ENCODE measurements at places on chromosomes 12 and 14.

- no peaks in the 10 kb centered on the region for H3K36me3 ChIP-seq
- no peak overlapping the region for H3K4me3 ChIP-seq
- no peaks in the 10 kb centered on the region for H3K4me1 ChIP-seq
- H3K27me3 ChIP-seq, result peaks cover 4% of the 10 kb centered on the region
These were observed 209.1 kb downstream of the DACT1 start for GRCh38 chr14:58846682-58847465.

DNA sequence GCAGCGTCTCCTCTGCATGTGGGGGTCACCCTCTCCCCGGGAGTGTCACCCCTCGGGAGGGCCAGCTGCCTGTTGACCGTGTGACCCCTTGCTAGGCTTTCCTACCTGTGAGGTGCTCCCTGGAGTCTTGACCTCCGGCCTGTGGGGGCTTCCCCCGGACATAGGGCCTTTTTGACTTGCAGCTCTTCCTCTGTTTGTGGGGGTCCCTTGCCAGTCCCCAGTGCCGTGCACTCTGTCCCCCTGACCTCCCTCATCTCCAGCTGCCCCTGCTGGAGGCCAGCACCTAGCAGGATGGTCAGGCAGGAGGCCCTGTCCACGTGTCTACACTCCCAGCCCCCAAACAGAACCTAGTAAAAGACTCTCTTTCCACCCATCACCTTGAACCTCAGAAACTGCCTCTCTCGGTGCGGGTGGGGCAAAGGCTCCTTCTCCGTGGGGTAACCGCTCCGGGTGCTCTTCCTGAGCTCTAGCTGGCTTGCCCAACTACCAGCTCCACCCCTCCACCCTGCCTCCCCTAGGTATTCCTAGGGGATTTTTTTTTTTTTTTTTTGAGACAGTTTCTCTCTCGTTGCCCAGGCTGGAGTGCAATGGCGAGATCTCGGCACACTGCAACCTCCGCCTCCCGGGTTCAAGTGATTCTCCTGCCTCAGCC, 810 bp downstream of the AACS start:
- peak overlapping the region; percentile 78 for H3K4me3 ChIP-seq
- peak overlapping the region; percentile 71 for H3K27ac ChIP-seq
- no peak for DNase-seq
- H3K4me1 ChIP-seq, result peaks cover 11% of the 10 kb centered on the region
- H3K27me3 ChIP-seq, result peaks cover 10% of the 10 kb centered on the region
- peaks cover 1% of the 10 kb centered on the region for H3K36me3 ChIP-seq

- H3K36me3 ChIP-seq, result no peaks in the 10 kb centered on the region
- no peak overlapping the region for H3K27ac ChIP-seq
- peaks cover 20% of the 10 kb centered on the region for H3K27me3 ChIP-seq
- no peaks in the 10 kb centered on the region for H3K4me1 ChIP-seq
- no peak overlapping the region for H3K4me3 ChIP-seq
These were observed 807.8 kb upstream of the TMEM132C start for GRCh38 chr12:127459166-127459565.

- no peak overlapping the region for H3K27ac ChIP-seq
- DNase-seq, result no peak
- no peak overlapping the region for H3K4me3 ChIP-seq
- H3K27me3 ChIP-seq, result no peaks in the 10 kb centered on the region
These were observed 63.3 kb downstream of the PPP1R12A start for GRCh38 chr12:79871621-79872020.

All from activated naive CD8-positive, alpha-beta T cell treated with anti-CD3 and anti-CD28 coated beads, Interleukin-2, amount 50 U/mL, for 24 hours (primary cell).